ENCODE measurements at places on chromosomes 7 and 10.

DNA sequence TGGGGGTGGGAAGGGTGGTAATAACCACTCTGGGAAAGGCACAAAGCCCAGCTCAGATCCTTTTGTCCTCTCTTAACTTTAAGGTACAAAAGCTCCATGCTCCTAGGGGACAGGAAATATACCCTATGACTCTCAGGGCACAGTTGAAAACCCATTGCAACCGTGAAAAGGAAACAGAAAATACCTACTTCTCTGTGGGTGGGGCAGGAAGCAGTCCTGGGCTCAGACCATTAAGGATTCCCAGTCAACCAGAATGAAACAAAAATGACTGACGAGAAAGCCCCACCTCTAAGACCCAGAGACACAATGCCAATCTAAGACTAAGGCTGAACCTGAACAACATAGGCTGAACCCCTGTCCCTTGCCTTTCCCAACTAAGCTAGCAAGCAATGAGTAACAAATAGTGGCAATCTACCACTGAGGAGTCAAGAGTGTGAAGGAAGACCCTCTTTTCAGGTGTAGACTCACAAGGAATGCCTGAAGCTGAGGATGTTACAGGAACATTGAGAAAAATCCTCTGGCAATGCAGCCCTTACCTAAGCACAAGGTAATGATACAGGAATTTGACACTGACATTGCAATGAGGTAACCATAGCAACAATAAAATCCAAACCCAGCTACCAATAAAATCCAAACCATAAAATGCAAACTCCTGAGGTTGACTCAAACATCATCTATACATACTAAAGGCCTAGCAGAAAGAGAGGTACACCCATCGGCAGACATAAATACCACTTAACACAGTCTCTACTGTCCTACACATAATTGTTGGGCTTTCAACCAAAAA, 380.1 kb downstream of the HPSE2 start:
- no peak for DNase-seq

DNA sequence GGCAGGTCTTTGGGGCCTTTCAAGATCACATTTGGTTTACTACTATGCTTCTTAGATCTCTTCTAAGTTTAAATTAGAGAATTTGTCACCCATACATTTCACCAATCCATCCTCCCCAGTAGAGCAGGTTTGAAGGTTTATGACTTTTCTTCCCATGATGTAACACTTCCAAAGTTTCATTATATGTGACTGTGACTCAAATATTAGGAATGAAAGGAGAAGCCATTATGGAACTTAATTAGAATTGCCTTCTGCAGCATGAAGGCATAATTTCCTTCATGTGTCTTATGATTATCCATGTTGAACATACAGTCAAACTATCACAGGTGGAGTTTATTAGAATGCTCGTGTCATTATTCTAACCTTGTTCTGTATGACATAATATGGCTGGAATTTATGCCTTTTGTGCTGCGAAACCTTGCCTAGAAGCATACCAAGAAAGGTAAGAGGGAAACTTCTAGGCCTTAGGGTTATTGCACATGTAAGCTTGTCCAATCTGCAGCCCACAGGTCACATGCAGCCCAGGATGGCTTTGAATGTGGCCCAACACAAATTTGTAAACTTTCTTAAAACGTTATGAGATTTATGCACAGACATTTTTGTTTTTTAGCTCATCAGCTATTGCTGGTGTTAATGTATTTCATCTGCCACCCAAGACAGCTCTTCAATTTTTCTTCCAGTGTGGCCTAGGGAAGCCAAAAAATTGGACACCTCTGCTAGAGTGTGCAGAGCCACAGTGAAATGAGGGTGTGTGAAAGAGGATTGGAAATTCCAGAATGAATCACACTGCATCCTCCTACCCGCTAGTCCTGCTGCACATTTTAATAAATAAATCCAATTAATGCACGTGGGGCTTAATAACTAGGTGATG, 133.6 kb downstream of the TMEM26 start:
- no peak for DNase-seq

DNA sequence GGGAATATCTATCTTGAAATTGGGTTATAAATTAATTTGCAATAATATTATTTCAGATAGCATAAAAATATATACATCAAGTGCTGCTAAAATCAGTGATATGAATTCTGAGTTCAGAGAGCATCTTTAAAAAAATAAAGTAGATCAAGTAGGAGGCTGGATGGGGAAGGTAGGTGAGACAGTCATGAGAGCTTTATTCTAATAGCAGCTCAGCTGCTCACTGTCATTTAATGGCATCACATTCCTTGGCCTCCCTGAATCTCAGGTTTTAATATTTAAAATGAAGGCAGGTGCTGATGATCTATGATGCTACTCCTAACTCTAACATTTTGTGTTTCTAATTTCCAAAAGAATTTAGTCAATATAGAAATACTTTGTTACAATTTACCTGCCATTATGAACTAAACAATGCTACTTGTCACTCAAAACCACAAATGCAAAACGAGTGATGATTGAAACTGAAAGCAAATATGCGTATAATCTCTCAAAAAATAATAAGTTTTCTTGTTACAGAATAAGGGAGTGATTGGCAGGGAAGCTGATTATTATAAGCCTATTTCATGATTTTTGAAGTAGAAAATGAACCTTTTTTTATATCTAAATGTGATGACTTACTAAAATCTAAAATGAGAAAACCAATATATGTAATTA, 147.6 kb upstream of the CSTF2T start:
- no peak for DNase-seq

DNA sequence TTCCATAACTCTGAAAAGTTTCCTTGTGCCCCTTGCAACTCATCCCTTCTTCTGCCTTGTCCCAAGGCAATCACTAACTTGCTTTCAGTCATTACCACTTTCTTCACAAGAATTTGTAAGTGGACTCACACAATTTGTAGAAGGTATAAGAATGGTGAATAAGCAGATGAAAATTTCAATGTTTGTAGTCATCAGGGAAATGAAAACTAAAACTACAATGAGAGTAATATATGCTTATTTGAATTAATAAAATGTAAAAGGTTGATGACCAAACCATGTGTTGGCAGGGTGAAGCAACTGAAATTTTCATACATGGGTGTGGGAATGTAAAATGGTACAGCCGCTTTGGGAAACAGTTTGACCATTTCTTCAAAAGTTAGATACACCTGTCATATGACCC, 79.7 kb downstream of the GNAT3 start:
- no peak for DNase-seq

DNA sequence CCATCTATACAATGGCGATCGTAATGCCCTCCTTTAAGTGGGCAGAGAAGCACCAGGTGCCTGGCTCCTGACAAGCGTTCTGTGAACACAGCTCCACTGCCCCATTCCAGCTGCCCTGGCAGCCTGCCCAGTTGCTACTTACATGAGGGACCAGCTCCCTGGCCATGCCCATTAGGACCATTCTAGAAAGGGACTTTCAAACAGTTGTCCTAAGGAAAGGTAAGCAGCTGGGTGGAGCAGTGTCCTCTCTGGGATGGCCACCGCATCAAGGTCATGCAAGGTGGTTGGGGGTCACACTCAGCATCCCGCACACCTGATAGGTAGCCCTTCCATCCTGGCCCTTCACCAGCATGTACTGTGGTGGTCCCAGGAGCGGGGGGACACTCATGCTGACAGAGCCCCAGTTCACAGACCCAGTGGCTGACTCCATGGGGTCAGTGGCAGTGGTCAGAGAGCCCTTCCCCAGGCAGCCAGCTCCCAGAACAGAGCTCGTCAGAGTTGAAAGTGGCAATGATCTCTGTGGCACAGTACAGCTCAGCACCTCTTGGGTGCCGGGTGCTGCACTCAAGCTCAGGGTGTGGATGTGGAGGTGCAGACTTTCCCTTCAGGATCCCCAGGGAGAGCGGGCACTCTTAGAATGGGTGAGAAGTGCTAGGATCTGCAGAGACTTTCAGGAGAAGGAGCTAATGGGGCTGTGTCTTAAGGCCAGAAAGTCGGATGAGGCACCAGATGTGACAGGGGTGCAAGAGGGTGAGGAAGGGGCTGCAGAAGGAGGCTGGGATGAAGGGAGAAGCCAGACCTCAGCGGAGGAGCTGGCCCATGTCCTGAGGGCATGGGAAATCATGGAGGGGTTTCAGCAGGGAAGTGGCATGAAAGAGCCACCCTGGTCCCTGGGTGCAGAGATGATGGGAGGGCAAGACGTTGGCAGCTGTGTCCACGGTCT, 10.9 kb downstream of the MMRN2 start:
- DNase-seq, result no peak
